ENCODE measurements at places on chromosomes 1 and 21.

DNA sequence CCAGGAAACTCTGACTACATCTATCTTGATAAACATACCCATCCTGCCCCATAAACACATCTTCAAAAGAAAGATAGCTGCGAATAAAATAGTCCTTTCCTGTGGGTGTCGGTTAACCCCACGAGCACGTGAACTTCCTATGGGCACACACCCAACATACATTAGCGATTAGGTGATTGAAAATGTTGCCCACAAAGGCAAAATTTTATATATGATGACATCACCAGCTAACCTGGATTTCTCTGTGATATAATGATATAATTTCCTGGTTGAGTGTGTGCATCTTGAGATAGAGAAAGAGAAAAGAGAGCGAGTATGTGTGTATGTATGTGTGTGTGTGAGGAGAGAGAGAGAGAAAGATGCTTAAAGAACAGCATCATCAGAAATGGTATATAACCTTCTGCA, 296.1 kb downstream of the PTPRC start:
- DNase-seq: peak; percentile 33

DNA sequence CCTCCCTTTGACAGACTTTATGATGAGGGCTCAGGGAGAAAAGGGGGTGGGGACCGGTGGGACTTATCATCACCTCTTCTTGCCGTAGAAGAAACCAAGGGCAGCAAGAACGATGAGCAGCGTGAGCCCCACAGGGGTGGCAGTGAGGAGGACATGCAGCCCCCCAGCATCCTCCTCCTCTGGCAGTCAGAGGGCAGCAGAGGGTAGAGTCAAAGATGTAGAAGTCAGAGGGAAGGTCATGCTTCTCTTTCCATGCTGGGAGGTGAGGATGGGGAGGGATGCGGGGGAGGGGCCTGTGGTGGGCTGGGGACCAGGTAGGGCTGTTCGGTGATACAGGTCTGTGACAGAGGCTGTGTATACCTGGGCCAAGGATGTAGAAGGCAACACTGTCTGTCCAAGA, 14.8 kb downstream of the INSRR start:
- DNase-seq: no peak

GRCh38 chr1:34113362-34113761, 51.7 kb downstream of the CSMD2 start:
- DNase-seq: no peak

DNA sequence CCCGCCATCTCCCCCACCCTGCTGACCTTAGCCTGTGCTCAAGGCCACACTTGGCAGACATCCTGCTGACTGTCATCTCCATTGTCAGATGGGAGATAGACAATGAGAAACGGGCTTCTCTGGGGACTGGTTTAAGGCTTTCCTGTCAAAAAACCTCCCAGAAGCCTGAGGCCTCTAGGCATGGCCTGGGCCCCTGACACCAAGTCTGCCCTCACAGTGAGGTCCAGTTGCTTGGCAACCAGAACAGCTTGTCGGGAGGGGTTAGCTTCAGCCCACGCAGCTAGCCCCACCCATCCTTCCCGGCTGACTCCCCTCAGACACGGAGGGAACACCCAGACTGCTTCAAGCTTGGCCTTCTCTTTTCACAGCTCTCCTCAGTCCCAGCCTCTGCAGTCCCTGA, 11.0 kb downstream of the PLEKHA6 start:
- DNase-seq: no peak

GRCh38 chr1:167121375-167122120, 27.7 kb downstream of the STYXL2 start:
- no peak for DNase-seq

GRCh38 chr1:58789322-58789856, 5.5 kb upstream of the JUN start:
- no peak for DNase-seq
